ENCODE measurements at places on chromosomes 1 and 21. TPM values are rescaled to one million over a fixed set of nuclear protein-coding genes. Genes with fewer than 3 reads are reported as not detected.

The CAMTA1 gene
- total RNA-seq, result 70.9 TPM

The SLC30A10 gene
- total RNA-seq, result not detected

DNA sequence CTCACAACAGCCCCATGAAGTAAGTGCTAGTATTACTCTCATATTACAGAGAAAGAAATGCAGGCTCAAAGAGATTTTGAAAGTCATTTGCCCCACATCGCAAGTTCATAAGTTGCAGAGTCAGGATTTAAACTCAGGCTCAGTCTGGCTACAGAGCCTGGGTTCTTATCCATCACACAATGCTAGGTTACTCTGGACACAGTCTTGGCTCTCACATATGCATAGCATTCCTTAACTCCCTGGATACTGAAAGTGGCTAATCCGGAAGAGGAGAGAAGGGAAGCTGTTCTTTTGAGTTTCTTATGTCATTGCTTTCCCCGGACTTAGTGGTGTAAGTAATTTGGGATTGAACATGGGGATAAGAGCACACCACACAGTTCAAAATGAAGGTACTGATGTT is 357.4 kb upstream of the PLXNA2 start:
- no peak for DNase-seq

- DNase-seq, result no peak
Measured at GRCh38 chr1:161737625-161738024, 12.0 kb upstream of the DUSP12 start.

DNA sequence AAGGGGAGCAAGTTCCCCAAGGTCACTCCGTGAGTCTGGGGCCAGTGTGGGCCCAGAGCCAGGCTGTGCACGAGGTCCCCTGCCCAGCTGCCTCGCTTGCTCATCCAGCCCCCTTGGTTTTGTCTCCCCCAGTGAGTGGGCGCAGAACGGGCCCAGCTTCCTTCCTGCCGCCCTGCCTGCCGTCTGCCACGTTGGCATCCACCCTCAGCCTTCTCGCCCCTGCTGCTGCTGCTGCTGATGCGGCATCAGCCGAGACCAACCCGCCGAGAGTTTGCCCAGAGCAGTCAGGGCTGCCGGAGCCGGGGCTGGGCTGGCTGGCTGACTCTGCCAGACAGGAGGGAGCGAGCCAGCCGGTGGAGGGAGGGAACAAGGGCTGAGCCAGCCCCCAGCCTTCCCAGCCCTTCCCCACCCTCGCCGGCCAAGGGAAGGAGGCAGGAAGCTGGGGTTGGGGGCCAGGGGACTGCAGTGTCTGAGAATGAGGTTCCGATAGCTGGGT is 31.4 kb upstream of the WASF2 start:
- peak; percentile 84 for DNase-seq

The GNG12 gene
- not detected for total RNA-seq

DNA sequence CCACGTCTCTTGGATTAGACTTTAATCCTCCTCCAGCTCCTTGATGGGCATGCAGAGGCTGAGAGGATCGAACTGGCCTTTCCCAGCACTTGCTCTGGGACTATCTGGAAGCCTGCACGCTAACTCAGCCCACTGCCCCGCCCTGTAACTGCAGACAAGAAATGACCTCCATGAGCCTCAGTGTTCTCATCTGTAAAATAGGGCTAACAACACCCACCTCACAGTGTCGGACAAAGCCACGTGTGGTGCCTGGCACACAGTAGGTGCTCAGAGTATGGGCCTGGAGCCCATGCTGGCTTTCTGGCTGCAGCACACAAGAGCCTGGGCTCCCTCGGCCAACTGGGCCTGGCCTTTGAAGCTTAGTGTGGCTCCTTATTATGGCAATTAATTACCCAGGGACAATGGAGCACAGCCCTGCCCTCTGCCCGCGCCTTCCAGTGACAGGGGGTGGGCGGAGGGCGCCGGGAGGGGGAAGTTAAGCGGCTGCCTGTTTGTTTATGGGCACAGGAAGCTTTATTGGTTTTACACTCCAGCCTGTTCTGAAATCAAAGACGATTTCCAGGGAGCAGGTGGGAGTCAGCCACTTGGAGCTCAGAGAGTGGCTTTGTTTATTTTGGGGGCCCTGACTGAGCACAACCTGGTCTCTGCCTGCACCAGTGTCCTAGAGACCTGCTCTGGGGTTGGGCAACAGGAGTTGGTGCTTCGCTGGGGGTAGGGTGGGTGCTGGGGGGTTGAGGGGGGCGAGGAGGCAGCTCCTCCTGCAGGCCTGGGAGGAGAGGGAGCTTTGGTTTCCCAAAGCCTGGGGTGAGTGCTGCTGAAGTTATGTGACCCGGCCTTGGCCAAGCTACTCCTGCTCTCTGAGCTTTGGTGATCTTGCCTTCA is 31.0 kb downstream of the PAX7 start:
- DNase-seq, result no peak

The C1orf53 gene
- total RNA-seq, result 1.2 TPM

GRCh38 chr1:173341307-173341706 is 134.2 kb upstream of the TNFSF4 start:
- DNase-seq, result no peak

The TTLL10 gene
- not detected for total RNA-seq

The PRPF38B gene
- 62.5 TPM for total RNA-seq

DNA sequence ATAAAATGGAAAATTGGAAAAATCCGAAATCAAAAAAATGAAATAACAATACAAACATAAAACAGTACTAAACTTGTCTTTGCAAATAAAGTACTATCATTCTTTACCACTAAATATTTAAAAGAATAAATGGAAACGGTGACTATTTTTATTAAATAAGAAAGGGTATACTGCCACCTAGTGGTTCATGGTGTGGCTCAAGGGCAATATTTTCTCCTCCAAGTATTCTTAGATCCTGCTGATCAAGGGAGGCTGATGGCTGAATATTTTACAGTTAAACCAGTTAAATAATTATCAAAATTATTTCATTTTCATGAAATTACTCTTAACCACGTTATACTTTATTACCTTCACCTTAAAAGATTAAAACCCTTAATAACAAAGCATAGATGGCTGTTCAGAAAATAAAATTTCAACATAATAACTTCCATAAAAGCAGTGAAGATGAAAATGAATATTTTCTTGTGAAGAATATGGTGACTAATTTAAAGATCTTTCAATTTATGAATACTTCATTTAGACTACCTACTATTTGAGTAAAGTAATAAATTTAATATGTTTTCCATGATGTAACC is 1793.9 kb downstream of the NCAM2 start:
- peak; percentile 35 for DNase-seq

The C1orf185 gene
- not detected for total RNA-seq

The FASLG gene
- total RNA-seq, result 8.4 TPM

DNA sequence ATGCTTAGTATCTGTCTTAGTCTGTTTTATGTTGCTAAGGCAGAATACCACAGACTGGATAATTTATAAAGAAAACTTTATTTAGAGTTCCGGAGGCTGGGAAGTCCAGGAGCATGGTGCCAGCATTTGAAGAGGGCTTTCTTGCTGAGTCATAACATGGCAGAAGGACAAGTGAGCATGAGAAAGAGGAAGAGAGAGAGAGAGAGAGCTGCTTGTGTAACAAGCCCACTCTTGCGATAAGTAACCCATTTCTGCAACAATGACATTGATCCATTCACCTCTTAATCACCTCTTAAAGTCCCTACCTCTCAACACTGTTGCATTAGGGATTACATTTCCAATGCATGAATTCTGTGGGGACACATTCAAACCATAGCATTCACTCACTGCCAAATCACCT is 11.7 kb upstream of the MYOCOS start:
- DNase-seq, result no peak
